ENCODE measurements at places on chromosomes 2 and 18.

- no peak overlapping the region for H3K27ac ChIP-seq
- peaks cover 60% of the 10 kb centered on the region for H3K4me1 ChIP-seq
- no peak for DNase-seq
- no peaks in the 10 kb centered on the region for H3K27me3 ChIP-seq
Observed at GRCh38 chr2:236870370-236870769, 215.3 kb upstream of the COPS8 start.

- H3K4me1 ChIP-seq, result no peaks in the 10 kb centered on the region
- no peaks in the 10 kb centered on the region for H3K36me3 ChIP-seq
- no peak for DNase-seq
- H3K27me3 ChIP-seq, result peaks cover 34% of the 10 kb centered on the region
- no peak overlapping the region for H3K4me3 ChIP-seq
Observed at GRCh38 chr2:209305026-209305425, 118.8 kb upstream of the MAP2 start.

DNA sequence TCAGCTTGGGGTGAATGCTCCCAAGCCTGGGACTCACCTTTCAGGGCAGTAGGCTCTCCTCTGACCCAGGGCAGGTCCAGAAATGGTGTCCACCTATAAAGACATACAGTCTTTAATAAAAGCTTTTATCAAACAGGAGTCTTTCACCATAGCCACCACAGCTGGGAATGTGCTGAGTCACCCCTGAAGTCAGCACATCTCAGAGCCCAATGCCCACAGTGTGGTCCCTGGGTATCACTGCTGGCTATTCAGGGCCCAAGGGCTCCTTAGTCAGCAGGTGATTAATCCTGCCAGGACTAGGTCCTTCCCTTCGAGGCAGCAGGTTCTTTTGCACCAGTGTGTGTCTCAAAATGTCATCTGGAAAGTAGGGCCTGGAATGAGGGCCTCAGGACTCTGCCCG is 181.9 kb downstream of the MEMO1 start:
- no peak for DNase-seq
- peaks cover 3% of the 10 kb centered on the region for H3K36me3 ChIP-seq
- H3K4me3 ChIP-seq, result no peak overlapping the region
- H3K27me3 ChIP-seq, result no peaks in the 10 kb centered on the region

GRCh38 chr2:217826520-217826919 is 176.3 kb downstream of the TNS1 start:
- H3K36me3 ChIP-seq, result peaks cover 16% of the 10 kb centered on the region
- no peak overlapping the region for H3K27ac ChIP-seq
- no peaks in the 10 kb centered on the region for H3K4me1 ChIP-seq
- DNase-seq, result no peak
- no peak overlapping the region for H3K4me3 ChIP-seq

DNA sequence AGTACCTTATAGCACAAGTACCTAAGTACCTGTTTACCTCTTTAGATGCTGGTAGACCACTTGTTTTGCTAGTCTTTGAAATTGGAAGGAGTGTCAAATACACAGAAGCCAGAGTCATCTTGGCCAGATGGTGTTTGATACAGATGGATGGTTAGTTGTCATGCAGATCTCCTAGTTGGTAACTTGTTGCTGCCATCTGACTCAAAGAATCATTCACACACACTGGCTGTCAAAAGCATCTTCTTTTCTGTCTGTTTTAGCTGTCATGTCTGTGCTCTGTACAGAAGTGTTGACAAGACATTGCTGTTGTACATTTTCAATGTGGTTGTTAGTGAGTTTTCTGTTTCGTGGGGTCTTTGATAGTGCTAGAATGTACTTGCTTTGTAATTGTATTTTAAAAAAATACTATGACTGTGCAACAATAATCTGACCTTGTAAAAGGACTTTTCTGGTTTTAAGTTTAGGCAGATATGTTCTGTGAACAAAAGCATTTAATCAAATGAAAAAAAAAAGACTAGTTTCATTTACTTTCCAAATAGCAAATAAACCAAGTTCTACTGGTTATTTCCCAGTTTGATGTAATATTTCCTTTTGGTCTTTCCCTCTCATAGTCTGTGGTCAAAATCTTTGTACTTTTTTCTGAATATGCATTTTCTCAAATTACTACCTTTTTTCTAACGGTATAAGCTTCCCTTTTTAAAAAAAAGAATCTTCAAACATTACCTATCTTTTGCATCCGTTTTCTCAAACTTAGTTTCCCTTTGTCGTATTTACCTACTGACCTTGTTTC is 39.9 kb downstream of the TANK start:
- no peak overlapping the region for H3K27ac ChIP-seq
- no peaks in the 10 kb centered on the region for H3K4me1 ChIP-seq
- DNase-seq, result no peak
- H3K36me3 ChIP-seq, result peaks cover 32% of the 10 kb centered on the region
- no peaks in the 10 kb centered on the region for H3K27me3 ChIP-seq
- H3K4me3 ChIP-seq, result no peak overlapping the region

GRCh38 chr2:190533968-190534309 is 583 bp downstream of the NEMP2 start:
- peaks cover 59% of the 10 kb centered on the region for H3K4me1 ChIP-seq
- no peak for DNase-seq
- H3K27me3 ChIP-seq, result no peaks in the 10 kb centered on the region
- H3K4me3 ChIP-seq, result peak overlapping the region; percentile 90

DNA sequence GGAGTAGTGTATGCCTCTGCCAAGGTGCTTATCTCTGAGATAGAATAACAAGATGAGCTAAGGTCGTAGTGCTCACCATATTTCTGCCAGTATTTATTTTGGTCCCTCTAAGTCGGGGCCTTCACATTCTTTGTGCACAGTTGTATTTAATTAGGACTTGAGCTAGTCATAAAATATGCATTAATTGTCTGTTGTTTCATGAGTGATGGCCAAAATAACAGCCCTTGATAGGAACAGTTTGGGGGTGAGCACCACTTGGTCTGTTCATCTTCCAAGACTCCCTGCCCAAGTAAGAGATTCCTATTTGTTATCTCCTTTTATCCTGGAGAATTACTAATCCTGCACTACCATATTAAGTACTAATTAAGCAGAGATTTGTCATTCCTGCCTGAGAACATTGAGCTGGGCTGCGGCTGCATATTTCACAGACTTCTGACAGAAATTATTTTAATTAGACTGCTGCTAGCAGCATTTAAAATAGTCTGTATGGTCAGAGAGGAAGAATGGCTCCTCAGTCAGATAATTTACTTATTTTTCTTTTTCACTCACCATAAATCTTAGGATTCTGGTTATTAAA is 435.1 kb downstream of the MTX2 start:
- H3K27ac ChIP-seq, result peak overlapping the region; percentile 35
- H3K27me3 ChIP-seq, result no peaks in the 10 kb centered on the region
- no peaks in the 10 kb centered on the region for H3K36me3 ChIP-seq
- DNase-seq, result no peak
- no peak overlapping the region for H3K4me3 ChIP-seq

GRCh38 chr2:217394510-217395351 is 534.9 kb upstream of the TNP1 start:
- no peaks in the 10 kb centered on the region for H3K27me3 ChIP-seq
- H3K4me3 ChIP-seq, result no peak overlapping the region
- peaks cover 16% of the 10 kb centered on the region for H3K36me3 ChIP-seq
- peaks cover 10% of the 10 kb centered on the region for H3K4me1 ChIP-seq
- no peak overlapping the region for H3K27ac ChIP-seq

GRCh38 chr2:241135737-241136136 is 13.5 kb downstream of the PASK start:
- H3K4me3 ChIP-seq, result no peak overlapping the region
- no peak overlapping the region for H3K27ac ChIP-seq
- H3K4me1 ChIP-seq, result no peaks in the 10 kb centered on the region
- no peak for DNase-seq
- peaks cover 9% of the 10 kb centered on the region for H3K36me3 ChIP-seq

DNA sequence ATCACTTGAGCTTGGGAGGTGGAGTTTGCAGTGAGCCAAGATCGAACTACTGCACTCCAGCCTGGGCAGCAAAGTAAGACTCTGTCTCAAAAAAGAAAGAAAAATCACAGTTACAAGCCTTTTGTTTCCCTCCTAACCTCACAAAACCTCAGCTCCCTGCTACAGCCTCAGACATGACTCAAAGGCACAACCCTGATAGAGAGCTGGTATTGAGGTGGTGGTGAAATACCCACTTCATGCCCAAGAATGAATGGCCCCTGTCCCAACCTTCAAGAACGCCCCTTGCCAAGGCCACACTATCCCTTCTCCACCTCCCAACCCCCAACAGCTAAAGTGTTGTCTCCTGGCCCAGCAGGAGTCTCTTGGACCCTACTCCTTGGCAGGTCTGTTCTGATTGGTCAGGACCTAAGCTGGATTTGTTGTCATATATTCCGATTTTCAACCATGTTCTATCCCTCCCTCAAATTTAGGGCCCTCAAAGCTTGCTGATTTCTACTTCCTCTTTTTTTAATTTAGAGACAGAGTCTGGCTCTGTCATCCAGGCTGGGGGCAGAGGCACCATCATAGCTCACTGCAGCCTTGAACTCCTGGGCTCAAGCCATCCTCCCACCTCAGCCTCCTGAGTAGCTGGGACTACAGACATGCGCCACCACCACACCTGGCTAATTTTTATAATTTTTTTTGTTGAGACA is 61.9 kb upstream of the BZW1 start:
- H3K27me3 ChIP-seq, result no peaks in the 10 kb centered on the region
- H3K27ac ChIP-seq, result no peak overlapping the region
- no peaks in the 10 kb centered on the region for H3K36me3 ChIP-seq
- H3K4me1 ChIP-seq, result peaks cover 41% of the 10 kb centered on the region
- no peak for DNase-seq
- H3K4me3 ChIP-seq, result no peak overlapping the region

DNA sequence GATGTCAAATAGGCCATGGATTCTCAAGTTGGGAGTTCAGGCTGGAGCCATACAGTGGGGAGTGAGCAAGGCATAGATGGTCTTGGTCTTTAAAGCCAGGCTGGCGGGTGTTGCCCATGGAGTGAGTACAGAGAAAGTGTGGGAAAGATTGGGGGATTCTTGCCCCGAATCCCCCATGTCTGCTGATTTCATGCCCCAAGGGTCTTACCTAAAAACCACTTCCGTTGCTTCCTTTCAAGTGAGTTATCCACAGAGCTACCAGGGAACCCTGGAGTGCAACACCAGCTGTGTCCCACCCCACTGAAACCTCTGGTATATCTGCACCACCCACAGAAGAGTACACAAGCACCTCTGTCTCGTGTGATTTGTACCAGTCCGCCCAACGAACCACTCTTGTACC is 31.4 kb downstream of the FHOD3 start:
- H3K4me3 ChIP-seq, result no peak overlapping the region
- no peaks in the 10 kb centered on the region for H3K27me3 ChIP-seq
- DNase-seq, result no peak
- H3K27ac ChIP-seq, result no peak overlapping the region
- no peaks in the 10 kb centered on the region for H3K36me3 ChIP-seq
- peaks cover 17% of the 10 kb centered on the region for H3K4me1 ChIP-seq

GRCh38 chr2:72136933-72137497 is 10.6 kb downstream of the CYP26B1 start:
- peak overlapping the region; percentile 97 for H3K27ac ChIP-seq
- H3K4me1 ChIP-seq, result peaks cover 91% of the 10 kb centered on the region

DNA sequence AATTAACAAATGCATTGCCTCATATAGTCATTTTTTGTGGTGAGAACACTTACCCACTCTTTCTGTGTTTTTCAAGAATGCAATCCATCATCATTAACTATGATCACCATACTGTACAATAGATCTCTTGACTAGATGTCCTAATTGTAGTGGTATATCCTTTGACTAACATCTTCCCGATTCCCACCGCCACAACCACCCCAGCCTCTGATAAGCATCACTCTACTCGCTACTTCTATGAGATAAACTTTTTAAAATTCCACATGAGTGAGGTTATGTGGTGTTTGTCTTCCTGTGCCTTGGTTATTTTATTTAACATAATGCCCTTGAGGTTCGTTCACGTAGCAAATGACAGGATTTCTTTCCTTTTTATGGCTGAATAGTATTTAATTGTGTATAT is 6.6 kb downstream of the VWA3B start:
- H3K4me3 ChIP-seq, result no peak overlapping the region
- H3K27ac ChIP-seq, result no peak overlapping the region
- no peaks in the 10 kb centered on the region for H3K4me1 ChIP-seq
- peaks cover 23% of the 10 kb centered on the region for H3K27me3 ChIP-seq

DNA sequence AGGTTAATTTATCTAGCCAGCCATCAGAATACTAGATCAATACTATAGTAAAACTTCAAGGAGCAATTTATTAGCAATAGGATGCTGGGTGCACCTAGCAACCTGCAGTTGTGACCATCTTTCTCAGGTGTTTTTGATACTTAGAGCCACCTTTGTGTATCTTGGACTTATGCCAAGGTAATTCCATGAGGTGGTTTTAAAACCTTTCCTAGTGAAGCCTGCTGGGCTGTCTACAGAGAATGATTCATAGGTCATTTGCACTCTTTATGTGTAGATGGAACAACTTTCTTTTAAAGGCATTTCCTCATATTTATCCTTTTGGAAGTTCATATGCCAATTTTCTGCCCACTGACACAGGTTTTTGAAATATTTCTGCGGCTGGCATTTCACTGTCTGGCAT is 1030.1 kb upstream of the POU3F3 start:
- H3K27me3 ChIP-seq, result no peaks in the 10 kb centered on the region
- no peaks in the 10 kb centered on the region for H3K4me1 ChIP-seq
- H3K4me3 ChIP-seq, result no peak overlapping the region
- no peaks in the 10 kb centered on the region for H3K36me3 ChIP-seq

DNA sequence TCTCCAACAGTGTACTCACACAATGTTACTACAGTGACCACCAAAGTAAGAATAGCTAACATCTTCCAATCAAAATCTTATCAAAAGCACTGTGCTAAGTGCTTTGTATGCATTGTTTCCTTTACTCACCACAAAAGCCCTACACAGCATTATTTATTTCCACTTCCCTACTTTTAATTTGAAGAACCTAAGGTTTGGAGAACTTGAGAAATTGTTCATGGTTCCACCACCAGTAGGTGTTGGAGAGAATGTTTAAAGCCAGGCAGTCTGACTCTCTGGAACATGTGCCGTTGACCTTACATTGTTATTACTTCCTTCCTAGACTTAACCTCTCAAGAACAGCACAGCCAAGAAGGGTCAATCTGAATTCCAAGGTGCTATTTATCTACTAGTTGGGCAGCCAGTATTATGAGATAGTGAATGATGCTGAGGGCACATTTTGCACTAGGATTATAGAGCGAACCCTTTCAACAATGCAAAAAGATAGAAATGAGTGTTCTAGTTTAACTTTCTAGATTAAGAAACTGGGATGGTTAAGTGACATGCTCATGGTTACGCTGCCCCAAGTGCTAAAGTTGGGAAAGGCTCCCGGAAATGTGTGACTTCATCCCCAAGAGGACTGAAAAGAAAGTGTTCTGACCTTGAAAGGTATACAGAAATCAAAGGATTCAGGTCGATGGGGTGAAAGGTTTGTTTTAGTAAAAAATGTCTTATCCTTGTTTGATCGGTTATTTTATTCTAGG is 55.2 kb upstream of the FAM136A start:
- peaks cover 7% of the 10 kb centered on the region for H3K27me3 ChIP-seq
- H3K27ac ChIP-seq, result no peak overlapping the region
- H3K36me3 ChIP-seq, result no peaks in the 10 kb centered on the region
- no peaks in the 10 kb centered on the region for H3K4me1 ChIP-seq
- no peak for DNase-seq

- H3K27me3 ChIP-seq, result no peaks in the 10 kb centered on the region
- H3K4me1 ChIP-seq, result no peaks in the 10 kb centered on the region
- H3K27ac ChIP-seq, result no peak overlapping the region
- no peak overlapping the region for H3K4me3 ChIP-seq
Observed at GRCh38 chr2:77191665-77192064, 330.5 kb downstream of the LRRTM4 start.

- H3K36me3 ChIP-seq, result peaks cover 25% of the 10 kb centered on the region
- peaks cover 14% of the 10 kb centered on the region for H3K4me1 ChIP-seq
- no peak overlapping the region for H3K4me3 ChIP-seq
- no peak for DNase-seq
Observed at GRCh38 chr2:20747317-20747716, 75.6 kb downstream of the LDAH start.
